ENCODE measurements at places on chromosomes 16 and 17.

DNA sequence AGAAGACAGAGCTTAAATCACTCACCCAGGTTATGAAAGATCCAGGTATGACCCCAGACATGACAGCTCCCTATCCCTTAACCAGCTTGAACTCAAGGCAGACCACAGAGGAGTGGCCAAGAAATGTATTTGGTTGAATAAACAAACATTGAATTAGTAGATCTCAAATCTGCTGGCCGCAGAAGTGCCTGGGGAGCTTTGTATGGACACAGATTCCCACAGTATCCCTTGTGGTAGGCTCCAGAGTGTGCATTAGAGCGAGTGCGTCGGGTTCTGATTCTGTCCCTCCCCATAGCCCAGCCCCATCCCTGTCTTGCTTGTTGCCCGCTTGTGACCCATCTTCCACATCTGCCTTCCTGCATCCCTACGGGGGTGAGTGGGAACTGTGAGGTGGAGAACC is 118.8 kb upstream of the FOXF1 start:
- DNase-seq, result no peak

DNA sequence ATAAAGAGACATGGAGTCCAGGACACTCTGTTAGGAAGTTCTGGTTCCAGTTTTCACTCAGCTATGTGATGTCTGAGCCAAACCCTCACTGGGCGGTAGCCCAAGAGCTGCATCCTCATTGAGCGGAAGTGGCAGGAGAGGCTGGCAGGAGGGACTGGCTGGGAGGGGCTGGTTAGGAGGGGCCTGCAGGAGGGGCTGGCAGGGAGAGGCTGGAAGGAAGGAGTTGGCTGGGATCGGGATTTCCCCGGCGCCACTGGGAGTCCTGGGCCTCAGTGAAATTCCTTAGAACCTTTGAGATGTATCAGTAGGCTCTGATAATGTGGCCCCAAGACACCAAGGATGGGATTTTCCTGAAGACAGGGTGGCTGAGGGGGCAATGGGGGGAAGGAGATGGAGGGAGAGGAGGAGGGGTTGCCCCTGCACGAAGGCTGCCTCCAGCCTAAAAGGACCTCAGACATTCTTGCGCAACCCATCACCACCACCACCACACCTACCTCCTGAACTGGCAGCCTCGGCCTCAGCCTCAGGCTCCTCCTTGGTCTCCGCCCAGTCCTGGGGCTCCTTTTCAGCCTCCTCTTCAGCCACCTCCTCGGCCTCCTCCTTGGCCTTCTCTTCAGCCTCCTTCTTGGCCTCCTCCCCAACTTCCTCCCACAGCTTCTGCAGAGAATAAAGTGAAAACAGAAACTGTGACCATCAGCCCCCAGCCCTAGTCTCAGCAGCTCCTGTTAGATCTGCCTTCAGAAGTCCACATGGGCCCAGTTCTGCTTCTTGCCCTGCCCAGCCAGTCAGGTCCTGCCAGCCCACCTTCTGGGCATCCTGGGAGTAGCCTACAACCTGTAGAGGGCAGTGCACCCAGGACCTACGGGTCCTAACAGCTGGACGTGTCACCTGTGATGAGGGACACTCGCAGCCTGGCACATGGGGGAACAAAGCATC is 31.7 kb downstream of the CNGB1 start:
- DNase-seq, result no peak

- DNase-seq, result no peak
Measured at GRCh38 chr17:35774499-35774898, 13.8 kb downstream of the C17orf50 start.

GRCh38 chr17:48556229-48556575 is 11.3 kb upstream of the HOXB2 start:
- no peak for DNase-seq

GRCh38 chr17:32552280-32552679 is 65.5 kb downstream of the CDK5R1 start:
- no peak for DNase-seq

DNA sequence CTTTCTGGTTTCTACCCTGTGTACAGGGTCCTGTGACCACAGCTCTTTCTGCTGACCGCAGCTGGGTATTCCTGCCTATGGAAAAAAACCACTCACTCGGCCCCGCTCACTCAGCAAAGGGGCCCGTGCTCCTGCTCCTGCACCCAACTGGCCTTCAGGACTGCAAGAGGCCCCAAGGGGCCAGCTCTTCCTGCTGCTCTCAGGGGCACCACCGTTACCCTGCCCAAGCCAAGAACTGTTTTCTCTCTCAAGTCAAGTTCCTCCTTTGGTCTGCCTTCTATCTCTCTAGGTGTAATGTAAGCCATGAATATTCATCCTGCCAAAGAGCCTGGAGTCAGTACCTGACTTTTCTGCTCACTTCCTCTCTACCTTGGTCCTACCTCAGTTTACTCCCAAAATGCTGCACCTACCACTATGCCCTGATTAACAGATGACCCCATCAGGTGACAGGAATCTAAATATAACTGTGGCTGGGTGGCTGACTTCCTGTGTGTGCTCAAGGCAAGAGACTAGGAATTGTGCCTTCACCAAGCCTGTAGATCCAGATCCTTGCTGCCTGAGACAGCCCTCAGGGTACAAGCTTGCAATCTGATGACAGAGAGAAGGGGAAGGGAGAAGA is 20.4 kb upstream of the SCIMP start:
- DNase-seq, result peak; percentile 67

GRCh38 chr17:68359791-68360535 is 68.7 kb downstream of the ARSG start:
- DNase-seq, result no peak

DNA sequence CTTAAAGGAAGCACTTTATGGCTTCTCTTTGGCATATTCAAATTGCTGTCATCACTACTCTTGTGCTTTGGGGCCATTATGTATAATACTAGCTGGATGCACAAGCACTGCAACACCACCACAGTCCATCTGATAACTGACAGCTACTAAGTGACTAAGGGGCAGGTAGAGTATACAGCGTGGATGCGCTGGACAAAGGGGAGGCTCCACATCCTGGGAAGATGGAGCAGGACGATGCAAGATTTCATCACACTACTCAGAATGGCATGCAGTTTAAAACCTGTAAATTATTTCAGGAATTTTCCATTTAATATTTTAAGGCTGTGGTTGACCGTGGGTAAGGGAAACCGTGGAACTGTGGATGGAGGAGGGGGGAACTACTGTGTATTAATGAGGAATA is 25.0 kb downstream of the MPRIP start:
- DNase-seq, result no peak

- DNase-seq, result no peak
Measured at GRCh38 chr17:77011173-77012011, 129.4 kb upstream of the SEC14L1 start.

- DNase-seq, result no peak
Measured at GRCh38 chr16:11130978-11131665, 124.9 kb downstream of the SOCS1 start.

GRCh38 chr16:59238246-59238645 is 504.1 kb upstream of the GOT2 start:
- DNase-seq, result no peak

DNA sequence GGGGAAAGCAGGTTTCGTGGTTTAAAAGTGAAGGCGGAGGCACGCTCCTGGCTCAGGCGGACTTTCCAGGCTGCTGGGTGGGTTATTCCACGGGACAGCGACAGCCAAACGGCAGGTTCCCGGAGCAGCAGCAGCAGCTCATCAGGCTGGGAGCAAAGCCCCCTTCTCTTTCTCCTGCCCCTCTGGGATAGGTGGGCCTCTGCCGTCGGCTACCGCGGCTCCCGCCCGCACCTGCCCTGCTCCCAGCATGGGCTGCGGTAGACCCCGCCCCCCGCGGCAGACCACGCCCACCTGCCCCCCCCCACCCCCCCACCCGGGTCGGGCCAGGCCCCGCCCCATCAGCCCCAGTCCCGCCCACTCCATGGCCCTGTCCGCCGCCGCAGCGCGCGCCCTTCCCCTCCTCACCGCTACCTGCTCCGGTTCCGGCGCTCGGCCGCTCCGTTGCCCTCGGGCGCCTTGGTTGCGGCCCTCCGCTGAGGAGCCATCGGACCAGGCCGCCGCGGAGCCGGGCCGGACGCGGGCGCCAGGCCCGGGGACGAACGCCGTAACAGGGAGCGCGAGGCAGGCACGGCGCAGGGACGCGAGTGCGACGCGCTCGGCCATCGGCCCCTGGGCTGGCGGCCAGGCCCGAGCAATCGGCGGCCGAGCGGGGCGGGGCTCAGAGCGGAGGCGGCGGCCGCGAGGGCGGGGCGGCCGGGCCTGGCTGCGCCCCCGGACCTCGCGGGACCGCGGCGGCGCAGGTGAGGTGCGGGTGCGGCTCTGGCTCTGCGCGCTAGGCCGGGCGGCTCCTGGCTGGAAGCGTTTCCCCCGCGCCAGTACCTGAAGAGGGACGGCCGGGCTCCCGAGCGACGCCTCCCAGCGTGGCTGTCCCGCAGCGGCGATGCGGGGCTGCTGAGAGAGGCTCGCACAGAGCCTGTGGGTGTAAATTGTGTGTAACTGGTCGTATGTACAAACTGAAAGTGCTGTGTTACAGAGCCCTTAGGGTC is at the start of the genes HEXD and OGFOD3:
HEXD (plus strand) TSS at position 347 of the 986 bp plus-strand sequence. CDS start 1,453 bp downstream, outside the sequence.
OGFOD3 (minus strand) TSS at position 586 of the 986 bp plus-strand sequence; CDS start at position 485, 101 bp downstream.
- peak; percentile 79 for DNase-seq

GRCh38 chr17:33950061-33950460 is 305.0 kb upstream of the CCL2 start:
- no peak for DNase-seq

GRCh38 chr17:69166957-69167356 is 25.3 kb upstream of the ABCA6 start:
- DNase-seq, result no peak

DNA sequence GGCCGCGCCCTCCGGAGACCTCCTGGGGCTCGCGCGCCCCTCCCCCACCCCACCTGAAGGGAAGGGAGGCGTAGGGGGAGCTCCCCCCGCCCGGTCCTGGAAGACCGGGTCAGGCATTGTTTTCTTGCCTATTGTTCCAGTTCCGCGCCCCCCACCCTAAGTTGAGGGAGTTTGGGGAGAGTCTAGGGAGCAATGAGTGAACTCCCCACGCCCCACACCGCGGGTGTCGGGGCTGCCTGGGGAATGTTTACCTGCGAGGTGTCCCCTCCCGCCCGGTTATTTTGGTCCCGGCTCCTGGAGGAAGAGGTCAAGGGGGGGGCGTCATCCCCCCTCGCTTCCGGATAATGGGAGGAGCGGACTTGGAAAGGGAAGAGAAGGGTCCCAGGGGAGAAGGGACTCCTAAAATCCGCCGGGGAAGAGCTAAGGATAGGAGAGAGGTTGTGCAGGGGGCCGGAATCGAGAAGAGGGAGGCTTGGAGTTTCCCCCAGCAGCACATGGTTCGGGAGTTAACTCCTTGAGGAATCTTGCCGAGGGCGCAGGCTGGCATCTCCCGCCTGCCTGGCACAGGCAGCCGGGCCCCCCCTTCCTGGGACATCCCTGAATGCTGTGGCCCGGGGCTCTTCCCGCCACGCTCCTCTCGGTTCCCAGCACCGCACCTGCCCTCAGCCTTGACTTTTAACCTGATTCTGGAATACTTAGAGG is 881 bp downstream of the MLLT6 start:
- DNase-seq, result no peak

GRCh38 chr16:75471723-75472633 is 7.5 kb upstream of the TMEM170A start:
- DNase-seq, result peak; percentile 7

GRCh38 chr16:424623-425081 is 797 bp upstream of the RAB11FIP3 start:
- DNase-seq, result no peak

DNA sequence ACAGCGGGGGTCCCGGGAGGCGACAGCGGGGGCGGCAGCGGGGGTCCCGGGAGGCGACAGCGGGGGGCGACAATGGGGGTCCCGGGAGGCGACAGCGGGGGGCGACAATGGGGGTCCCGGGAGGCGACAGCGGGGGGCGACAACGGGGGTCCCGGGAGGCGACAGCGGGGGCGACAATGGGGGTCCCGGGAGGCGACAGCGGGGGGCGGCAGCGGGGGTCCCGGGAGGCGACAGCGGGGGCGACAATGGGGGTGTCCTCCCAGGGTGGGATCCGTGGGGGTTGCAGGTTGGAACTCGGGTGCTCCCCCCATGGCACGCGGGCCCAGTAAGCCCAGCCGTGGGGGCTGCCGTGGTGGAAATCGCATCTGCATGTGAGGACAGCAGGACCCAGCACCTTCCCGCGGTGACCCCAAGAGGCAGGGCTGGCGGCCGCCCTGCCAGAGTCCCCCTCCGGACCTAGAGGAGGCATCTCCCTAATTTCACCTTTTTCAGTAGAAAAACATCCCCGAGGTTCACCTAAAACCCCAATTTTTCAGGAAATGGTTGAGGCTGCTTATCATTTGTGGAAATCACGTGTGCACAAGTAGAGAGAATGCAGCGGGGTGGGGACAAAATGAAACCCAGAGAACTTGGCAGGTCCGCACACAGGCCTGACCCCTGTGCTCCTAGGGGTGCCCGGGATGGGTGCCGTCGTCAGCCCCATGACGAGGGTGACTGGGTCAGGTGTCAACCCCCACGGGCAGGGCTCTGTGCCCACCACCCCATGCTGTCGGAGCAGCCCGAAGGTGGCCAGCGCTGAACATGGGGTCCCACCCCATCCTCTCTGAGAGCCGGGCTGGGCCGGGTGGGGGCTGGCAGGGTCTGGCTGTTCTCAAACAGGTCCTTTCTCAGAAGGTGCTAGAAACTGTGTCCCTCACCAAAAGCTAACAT is 10.5 kb upstream of the METRNL start:
- DNase-seq, result no peak

DNA sequence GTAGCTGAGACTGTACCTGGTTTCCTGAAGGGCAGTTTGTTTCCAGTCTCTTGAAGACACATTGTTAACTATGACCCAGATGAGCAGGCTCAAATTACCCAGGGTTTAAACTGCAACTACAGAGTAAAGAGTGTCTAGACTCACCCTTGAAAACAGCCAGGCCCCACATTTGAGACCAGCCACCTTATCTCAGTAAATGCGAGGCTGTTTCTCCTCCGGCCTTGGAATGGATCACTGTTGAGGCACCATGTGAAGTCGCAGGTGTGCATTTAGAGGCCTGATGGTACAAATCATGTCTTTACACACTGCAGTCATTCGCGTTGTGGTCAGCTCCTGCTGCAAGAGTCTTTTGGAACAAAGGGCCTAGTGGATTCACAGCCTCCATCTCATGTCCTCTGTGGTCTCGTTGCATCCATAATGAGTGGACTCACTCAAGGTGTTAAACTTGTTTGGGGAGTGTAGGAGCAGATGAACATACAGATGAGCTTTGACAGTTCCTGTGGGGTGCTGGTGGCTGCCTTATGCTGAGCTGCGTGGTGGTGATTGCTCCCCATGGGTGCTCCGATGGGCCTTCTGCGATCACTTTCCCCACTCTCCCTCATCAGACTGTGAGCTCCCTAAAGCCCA is 18.5 kb upstream of the N4BP1 start:
- no peak for DNase-seq

DNA sequence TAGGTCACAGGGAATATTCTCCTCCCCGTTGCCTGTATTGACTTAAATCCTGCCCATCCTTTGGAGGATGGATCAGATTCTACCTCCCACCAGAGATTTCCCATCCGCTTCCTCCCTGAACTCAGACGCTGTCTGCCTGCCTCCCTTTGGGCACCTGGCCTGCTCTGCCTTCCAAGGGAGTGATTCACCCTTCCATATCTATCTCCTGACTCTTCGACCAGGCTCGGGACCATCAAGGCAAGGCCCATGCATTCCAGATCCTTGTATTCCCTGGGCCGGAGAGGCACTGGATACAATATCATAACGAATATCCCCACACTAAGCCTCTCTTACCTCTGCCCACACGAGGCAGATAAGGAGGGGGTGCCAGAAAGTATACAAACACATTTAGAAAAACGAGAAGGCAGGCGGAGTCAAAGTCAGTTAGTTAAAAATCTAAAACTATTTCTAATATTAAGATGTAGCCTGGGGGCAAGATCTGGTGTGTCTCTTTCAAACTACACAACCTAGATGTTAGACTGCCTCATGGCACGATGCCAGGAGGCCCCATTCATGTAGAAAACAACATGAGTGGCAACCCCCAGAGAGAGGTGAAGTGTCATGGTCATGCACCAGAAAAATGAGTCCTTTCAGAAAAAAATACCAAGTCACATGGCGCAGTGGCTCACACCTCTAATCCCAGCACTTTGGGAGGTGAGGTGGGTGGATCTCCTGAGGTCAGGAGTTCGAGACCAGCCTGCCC is 9.2 kb downstream of the PMP22 start:
- no peak for DNase-seq

Data from GDM1 (cell line).